Activated CD4-positive, alpha-beta T cell treated with anti-CD3 and anti-CD28 coated beads, Interleukin-2, amount 10 ng/mL, durations not matched to agents 7 days and 5 days (primary cell): ENCODE measurements at places on chromosomes 3 and 15. TPM values are rescaled to one million over a fixed set of nuclear protein-coding genes. Genes with fewer than 3 reads are reported as not detected.

The ZDHHC19 gene
- total RNA-seq = not detected

The NAALADL2 gene
- not detected for total RNA-seq

The CISH gene
- 308 TPM for total RNA-seq

The C3orf22 gene
- total RNA-seq = not detected

The UBE2Q2 gene
- total RNA-seq = 40.3 TPM

The CELSR3 gene
- 7.9 TPM for total RNA-seq

DNA sequence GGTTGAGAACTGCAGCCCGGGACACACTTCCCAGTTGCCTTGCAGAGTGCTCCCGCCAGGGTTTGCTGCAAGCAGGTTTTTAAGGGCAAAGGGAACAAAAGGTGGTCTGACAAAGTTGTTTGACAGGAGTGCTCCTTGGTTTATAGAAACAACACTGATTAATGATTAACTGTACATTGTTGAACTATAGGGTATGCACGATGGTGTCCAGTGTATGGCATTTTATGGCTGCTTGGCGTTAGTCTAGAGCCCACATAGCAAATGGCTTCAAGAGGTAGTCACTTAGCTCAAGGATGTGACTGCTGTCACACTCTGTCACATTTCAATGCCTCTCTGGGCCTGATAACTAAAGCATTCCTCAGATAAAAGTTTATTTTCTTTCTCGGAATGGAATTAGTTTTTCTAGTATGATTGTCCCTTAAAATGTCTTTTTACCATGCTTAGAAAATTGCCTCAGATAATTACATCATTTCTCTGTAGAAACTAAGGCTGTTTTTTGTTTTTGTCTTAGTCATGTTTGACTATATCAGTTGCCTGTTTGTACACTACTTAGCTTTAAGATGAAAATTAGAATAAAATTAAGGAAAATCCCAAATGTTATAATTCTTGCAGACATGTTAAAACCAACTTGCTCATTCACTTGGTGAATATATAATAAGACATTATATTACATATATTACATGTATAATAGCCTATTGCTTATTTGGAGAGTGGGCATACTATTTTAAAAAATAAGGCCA, 61.3 kb upstream of the GATM start:
- no peaks in the 10 kb centered on the region for H3K4me1 ChIP-seq
- no peak overlapping the region for H3K27ac ChIP-seq
- H3K27me3 ChIP-seq = peaks cover 11% of the 10 kb centered on the region
- DNase-seq = no peak
